ENCODE measurements at places on chromosomes 1 and 21.

DNA sequence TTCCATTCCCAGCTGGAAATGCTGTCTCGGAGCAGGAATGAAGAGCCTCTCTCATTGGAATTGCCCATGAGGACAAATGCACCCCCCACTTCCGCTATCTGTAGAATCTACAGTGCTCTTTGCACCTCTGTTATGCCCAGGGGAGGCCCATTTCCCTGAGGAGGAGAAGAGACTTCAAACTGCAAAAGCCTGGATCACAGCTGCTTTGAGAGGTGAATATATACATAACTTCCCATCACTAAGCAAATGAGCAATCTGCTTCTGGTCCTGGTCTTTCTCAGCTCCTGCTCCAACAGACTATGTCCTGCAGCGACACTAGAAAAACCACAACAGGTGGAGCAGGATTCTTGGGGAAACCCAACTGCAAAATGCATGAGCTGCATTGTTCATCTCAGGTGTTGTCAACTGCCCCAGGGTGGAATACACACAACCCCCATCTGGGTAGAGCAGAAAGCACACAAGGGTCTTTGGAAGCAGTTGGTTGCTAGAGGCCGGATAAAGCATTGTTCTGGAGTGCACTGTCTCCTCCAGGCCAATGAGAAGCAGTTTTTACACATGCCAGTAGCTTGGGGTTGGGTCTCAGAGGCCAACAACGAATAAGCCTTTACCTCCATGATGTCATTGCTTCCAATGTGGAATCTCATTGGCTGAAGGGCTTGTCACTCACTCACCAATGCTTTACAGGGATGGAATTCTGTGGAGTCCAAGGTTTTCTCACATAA lies 67.7 kb upstream of the RAB4A start:
- H3K4me3 ChIP-seq: no peak overlapping the region
- no peaks in the 10 kb centered on the region for H3K36me3 ChIP-seq
- H3K27ac ChIP-seq: peak overlapping the region; percentile 27
- H3K4me1 ChIP-seq: peaks cover 41% of the 10 kb centered on the region
- H3K27me3 ChIP-seq: no peaks in the 10 kb centered on the region

- no peaks in the 10 kb centered on the region for H3K27me3 ChIP-seq
- DNase-seq: no peak
- H3K4me1 ChIP-seq: 0 out of 2 replicates have a peak, but pooled peaks cover 3% of the 10 kb centered on the region
- H3K4me3 ChIP-seq: no peak overlapping the region
- no peak overlapping the region for H3K27ac ChIP-seq
These were observed 84.6 kb upstream of the TLR5 start for GRCh38 chr1:223227486-223228196.

DNA sequence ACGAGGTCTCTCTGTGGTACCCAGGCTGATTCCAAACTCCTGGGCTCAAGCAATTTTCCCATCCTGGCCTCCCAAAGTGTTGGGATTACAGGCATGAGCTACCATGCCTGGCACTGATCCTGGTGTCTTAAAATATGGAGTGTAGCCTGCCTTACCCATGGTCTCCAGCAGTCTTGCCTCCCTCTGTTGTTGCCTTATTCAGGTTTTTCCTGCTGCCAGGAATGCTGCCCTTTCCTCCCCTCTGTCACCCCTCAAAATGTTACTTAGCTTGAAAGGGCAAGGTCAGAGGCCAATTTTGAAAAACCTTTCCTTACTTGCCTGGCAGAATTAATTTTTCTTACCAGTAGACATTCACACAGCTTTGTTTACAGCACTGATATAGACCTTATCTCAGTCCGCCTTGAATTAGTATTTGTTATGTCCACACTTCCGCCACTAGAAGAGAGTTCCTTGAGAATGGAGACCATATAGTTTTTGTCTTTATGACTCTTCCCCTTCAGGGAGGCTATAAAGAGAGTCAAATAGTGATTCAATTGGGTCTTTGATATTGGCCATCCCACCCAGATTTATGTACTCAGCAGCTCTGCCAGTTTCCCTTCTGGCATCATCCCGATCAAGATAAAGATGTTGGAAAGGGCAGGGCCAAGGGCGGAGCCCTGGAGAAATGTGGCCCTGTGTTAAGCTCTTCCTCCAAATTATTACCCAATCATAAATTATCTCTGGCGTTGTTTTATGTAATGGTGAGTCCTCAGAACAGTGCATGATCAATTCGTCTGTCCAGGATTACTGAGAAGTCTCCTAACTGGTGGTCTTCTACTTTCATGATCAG lies 38.8 kb downstream of the C1orf21 start:
- H3K36me3 ChIP-seq: no peaks in the 10 kb centered on the region
- H3K4me1 ChIP-seq: no peaks in the 10 kb centered on the region
- no peak overlapping the region for H3K4me3 ChIP-seq

DNA sequence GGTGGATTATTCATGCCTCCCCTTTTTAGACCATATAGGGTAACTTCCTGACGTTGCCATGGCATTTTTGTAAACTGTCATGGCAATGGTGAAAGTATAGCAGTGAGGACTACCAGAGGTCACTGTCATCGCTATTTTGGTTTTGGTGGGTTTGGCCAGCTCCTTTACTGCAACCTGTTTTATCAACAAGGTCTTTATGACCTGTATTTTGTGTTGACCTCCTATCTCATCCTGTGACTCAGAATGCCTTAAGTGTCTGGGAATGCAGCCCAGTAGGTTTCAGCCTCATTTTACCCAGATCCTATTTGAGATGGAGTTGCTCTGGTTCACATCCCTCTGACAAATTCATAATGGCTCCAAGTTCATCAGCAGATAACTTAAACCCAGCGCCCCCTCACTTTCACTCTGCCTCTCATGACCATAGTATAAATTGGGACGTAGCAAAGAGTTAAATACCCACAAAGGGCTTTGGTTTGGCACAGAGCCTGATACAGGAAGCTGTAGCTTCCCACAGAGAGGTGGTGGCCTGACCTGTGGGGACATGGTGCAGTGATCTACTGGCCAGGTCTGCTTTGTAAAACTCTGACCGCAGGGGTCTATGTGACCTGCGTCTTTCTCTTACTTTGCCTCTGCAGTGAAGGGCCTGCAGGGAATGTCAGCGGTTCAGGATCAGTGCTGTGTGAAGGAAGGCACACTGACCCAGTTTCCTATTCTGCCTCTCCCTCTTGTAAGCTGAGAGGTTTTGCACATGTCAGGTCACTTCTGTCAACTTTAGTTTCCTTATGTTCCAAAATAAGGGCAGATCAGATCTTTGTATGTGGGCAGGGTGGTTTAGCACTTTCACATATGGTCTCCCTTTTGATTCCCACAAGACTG lies 78.1 kb upstream of the ZNF644 start:
- H3K4me3 ChIP-seq: no peak overlapping the region
- no peaks in the 10 kb centered on the region for H3K36me3 ChIP-seq

DNA sequence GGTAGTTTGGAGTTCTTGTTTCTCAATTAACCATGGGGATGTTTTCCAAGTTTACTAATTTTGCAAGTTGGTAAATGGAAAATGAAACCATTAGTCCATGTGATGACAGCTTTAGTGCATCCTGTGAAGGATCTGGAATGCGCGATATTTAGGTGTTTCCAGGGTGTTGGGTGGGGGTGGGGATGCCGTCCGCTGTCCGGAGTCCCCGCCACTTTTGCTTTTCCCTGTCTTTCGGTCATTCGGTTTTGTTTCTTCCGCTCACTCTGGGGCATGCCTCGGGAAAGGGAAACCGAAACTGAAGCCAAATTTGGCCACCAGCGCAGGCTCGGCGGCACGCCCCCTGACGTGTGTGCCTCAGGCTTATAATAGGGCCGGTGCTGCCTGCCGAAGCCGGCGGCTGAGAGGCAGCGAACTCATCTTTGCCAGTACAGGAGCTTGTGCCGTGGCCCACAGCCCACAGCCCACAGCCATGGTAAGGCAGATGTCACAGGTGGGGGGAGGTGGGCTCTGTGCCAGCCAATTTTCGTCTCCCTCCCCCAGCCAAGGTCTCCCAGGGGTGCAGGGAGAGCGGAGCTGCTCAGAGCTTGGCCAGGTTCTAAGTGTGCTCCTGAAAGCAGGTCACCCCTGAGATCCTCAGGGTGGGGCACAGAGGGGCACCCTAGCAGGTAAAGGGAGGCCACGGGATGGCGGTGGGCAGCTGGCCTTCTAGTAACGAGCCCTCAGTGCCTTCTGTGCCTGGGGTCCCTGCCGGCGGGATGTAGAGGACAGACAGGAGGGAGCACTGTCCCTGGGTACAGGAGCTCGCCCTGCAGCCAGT lies at the start of gene ISG15:
Gene ISG15 (plus strand): TSS at position 393 of the 817 bp plus-strand sequence. CDS start 77 bp downstream, at position 470.
- H3K27me3 ChIP-seq: no peaks in the 10 kb centered on the region
- no peaks in the 10 kb centered on the region for H3K36me3 ChIP-seq
- DNase-seq: peak; percentile 81
- peak within 1 kb of the TSS; percentile 66 for H3K4me3 ChIP-seq
- no peaks in the 10 kb centered on the region for H3K4me1 ChIP-seq
